ENCODE measurements at places on chromosomes 11 and 22.

- no peak for DNase-seq
These were observed 21.6 kb upstream of the CTSC start for GRCh38 chr11:88359114-88359513.

- no peak for DNase-seq
These were observed 12.2 kb upstream of the ADSL start for GRCh38 chr22:40334060-40334459.

DNA sequence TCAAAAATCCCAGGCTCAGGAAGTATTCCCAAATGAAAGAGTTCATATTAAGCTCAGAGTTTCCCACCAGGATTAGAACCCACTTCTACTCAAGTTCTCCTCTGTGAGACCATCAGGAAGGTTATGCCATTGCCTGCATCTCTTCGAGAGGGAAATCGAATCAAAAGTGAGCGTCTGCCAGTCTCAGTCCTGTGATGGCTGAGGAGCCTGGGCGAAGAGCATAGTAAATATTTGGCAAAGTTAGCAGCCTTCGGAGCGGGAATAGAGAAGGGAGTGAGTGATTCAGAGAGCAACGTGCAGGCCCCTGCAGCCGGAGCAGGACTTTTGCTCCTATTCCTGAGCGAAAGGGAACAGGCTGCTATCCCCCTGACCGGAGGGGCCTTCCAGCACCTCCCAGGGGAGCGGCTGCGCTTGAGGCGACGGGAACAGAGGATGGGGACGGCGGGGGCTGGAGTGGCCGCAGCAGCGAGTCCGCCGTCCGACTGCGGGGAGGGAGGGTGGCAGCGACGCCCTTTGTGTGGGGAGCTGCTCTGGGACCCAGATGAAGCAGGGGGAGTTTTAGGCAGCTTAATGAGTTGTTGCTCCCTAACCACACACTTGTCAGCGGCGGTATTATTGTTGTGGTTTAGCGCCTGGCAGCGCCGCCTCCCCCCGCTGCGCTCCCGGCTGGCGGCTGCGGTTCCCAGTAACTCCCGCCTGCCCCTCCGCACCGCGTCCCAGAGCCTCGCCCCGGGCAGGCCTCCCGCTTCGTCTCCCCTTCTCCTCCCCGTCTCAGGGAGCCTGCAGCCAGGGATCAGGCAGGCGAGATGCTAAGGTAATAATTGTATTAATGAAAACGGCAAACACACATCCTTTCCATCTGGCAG lies 21.7 kb upstream of the NRGN start:
- DNase-seq: no peak

DNA sequence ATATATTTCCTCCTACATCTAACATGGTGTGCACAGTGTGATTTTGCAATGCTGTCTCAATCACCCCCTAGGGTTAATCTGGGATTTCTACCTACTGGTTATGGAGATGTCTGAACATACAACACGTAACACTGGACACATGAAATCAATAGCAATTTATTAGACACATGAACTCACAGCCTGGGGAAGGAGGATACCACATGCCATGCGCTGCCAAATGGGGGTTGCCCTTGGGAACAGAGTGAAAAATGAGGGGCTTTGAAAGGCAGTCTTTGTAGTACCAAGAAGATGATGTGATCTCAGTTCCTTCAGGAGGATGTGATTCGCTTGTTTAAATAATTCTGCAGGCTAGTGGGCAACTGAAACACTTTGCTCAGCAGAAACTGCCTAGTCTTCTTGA lies 253.6 kb upstream of the LRRC4C start:
- DNase-seq: no peak

GRCh38 chr11:69339041-69339733 lies 45.2 kb downstream of the MYEOV start:
- no peak for DNase-seq

DNA sequence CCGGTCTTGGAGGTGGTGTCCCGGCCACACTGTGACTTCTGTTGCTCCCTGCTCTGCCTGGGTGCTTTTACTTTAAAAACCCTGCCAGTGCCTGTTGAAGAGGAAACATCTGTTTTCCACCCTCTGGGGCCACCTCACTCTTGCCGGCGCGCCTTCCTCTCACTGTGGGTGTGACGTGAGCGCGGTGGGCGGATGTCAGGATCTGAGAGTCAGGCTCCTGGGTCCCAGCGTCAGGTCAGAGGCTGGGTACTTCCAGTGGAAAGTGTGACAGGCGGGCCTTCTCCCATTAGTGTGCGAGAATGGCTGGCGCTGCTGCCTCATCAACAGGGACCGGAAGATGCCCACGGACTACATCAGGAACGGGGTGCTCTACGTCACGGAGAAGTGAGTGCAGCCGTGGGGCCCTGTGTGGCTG lies 54.2 kb downstream of the GRAMD4 start:
- no peak for DNase-seq

- DNase-seq: no peak
These were observed 1.7 kb upstream of the MRTFA start for GRCh38 chr22:40638261-40638660.

DNA sequence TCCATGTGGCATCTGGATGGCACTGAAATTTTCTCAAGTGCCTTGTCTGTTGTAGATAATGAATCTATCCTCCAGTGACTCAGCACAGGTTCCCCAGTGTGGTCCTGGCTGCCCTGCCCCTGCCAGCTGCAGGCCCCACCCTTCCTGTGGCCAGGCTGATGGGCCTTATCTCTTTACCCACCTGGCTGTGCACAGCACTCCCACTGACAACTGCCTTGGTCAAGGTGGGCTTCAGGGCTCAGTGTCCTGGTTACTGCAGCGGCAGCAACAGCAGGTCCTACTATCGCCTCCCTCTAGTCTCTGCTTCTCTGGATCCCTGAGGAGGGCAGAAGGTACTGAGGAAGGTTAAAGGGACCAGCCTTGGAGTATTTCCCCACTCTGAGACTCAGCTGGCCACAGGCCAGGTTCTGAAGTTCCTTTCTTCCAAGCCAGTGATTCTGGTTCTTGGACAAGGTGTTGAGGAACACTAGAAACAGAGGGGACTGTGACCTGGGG lies 3.1 kb downstream of the HMBS start:
- no peak for DNase-seq

GRCh38 chr11:124892750-124893454 lies 4.8 kb downstream of the ROBO4 start:
- DNase-seq: no peak

GRCh38 chr11:65560555-65561418 lies 2.6 kb upstream of the LTBP3 start:
- DNase-seq: no peak

GRCh38 chr11:17414317-17414737 lies 25.9 kb upstream of the KCNJ11 start:
- no peak for DNase-seq

DNA sequence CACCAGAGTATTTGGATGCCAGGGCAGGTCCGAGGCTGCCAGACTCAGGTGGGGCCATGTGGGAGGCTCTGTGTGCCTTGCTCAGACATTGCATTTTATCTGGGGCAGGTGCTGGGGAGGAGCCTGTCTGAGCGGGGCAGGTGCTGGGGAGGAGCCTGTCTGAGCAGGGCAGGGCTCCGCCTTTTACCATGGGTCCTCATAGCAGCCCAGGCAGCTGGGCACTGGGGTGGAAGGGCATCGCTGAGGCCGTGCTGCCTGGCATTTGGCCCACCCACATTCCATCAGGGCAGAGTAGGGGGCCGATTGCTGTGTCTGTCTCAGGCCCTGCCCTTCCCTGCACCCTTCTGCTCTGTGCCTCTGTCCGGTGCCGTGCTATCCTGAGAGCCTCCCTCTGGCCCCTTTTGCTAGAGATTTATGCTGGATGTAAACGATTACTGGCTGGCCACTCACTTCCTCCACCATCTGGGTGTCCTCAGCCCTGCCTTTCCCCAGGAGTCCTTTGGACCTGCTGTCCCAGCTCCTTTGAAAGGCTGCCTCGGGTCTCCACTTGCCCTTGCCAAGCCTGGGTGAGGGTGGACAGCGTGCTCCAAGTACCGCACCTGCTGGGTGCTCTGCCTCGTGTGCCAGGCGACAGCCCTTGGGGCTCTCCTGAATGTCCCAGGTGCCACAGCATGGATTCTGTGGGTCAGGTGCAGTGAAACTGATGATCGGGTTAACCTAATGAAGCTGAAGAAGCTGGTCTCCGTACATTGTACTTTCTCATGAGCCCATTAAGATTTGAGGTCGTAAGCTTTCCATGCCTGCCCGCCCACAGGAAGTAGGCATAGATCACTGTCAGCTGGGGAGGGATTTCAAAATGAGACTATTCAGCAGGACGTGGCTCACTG lies 281.6 kb downstream of the TBC1D22A start:
- no peak for DNase-seq

DNA sequence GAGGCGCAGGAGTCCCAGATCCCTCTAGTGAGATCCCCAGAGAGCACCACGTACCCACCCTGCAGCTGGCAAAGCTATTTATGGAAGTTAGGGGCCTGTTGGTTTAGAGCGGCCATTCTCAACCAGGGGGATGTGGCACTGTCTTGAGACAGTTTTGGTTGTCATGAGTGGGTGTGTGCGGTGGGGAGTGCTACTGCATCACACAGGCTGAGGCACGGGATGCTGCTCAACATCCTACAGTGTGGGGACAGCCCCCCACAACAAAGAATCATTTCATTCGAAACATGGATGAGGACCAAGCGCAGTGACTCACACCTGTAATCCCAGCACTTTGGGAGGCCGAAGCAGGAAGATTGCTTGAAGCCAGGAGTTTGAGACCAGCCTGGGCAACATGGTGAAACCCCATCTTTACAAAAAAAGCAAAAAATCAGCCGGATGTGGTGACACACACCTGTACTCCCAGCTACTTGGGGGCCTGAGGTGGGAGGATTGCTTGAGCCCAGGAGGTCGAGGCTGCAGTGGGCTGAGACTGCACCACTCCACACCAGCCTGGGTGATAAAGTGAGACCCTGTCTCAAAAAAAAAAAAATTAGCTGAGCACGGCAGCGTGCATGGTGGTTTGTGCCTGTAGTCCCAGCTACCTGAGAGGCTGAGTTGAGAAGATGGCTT lies 28.2 kb downstream of the GGT5 start:
- no peak for DNase-seq

DNA sequence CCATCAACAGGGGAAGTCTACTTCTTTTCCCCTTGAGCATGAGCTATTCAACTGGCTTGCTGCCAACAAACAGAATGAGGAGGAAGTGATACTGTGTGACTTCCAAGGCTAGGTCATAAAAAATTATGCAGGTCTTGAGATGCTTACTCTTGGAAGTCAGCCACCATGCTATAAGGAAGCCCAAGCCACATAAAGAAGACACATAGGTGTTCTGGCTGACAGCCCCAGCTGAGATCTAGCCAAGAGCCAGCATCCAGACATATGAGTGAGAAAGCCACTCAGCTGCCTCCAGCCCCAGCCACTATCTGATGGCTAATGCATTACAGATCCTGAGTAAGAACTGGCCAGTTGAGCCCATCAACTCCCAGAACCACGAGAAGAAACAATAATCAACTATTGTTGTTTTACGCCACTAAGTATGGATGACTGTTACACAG lies 31.0 kb upstream of the PPP2R1B start:
- no peak for DNase-seq

- DNase-seq: no peak
These were observed 65.8 kb downstream of the SLC22A12 start for GRCh38 chr11:64656862-64657261.

DNA sequence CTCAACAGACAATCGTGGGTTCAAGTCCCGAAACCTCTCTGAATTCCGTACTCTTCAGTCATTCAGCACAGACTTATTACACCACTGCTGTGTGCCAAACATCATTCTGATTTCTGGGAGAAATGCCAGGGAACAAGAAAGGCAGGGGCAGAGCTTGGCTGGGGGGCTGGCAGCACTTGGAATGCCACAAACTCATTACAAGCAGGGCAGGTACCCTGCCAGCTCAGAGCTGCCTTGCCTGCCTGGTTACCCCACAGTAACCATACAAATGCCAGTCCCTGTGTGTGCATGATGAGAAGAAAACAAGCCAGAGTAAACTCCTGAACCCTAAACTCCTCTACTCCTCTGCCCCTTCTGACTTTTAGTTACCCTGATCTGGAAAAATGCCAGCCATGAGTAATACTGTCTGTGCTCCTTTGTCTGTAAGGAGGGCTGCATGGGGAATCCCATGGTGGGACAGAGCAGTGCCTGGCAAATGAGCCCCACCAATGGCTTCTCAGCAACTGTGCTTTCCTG lies 6.9 kb upstream of the RAD9A start:
- DNase-seq: no peak

DNA sequence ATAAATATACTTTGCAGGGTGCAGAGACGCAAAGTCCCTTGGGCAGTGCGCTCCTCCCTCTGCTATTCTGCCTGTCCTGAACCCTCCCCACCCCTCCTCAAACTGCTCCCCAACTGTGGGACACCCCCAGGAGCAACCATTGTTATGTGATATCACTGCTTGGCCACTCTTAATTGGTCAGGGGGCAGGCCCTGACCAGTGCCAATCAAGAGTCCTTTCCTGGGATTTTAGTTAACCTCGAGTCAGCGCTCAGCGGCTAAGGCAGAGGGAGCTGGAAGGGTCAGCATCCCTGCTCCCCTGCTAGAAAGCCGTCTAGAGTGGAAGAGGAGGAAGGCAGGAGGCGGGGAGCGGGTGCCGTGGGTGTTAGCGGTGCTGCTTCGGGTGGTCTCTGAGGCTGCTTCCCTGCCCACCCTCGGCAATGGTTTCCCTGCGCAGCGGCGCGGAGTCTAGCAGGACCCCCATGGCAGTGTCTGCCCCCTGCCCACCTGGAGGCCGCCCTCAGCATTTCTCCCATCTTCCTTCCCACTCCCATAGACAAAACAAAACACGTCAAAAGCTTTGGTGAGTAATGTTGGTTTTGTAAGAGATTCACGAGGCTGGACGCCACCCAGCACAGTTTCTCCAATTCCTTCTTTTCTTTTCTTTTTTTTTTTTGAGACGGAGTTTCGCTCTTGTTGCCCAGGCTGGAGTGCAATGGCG lies 38.4 kb upstream of the A4GALT start:
- DNase-seq: no peak

DNA sequence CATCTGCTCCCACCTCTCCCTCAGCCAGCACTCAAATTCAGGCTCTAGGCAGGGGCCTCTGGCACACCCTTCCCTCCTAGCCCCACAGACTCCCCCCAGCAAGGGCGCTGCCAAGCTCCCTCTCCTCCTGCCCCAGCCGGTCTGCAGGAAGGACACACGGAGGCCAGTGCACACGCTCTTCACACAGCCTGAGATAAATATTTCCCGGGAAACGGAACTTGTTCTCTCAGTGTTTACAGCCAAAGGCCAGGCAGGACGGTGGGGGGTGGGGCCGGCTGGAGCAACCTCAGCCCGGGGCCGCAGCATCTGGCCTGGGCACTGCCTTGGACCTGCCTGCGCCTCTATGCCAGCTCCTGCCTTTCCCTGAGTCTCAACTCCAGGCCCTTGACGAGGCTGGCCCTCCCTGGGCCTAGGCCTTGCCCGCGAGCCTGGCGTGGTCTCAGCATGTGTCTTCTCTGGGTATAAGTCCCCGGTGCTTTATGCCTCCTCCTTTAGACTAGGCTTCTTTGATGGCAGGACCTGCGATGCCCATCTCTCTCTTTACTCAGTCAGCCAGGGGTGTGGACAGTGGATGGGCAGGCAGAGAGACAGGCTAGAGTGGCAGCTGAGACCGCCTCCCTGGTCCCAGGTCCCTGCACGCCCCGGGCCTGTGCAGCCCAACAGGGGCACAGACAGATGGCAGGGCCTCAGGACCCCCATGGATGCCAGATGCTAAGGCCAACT lies 48.4 kb downstream of the PDE2A start:
- no peak for DNase-seq

Measured in cortex of kidney (tissue), 1 donor.